ENCODE measurements at places on chromosomes 6 and 20.

- no peak for DNase-seq
These were observed 757.0 kb downstream of the PTPRT start for GRCh38 chr20:42432496-42433334.

- no peak for DNase-seq
These were observed 257.9 kb downstream of the CDH26 start for GRCh38 chr20:60215816-60216730.

DNA sequence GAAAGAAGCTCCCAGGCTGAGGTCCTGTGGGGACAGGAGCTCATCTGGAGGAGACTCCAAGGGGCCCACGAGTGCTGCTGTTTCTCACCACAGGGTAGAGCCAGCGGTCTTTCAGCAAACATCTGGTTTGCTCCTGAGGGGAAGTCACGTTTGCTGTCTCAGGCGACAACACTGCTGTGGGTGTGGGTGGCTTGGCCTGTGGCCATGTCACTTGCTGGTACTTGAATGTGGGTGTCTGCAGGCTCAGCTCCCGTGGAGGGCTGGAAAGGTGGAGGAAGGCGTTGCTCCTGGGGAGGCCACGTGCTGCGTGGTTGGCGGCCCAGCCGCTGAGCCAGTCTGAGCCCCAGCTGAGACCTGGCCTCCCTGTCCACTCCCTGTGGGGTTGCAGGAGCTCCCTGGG is 52.8 kb upstream of the MPC1 start:
- DNase-seq: no peak

- no peak for DNase-seq
These were observed 329.6 kb downstream of the GRIK2 start for GRCh38 chr6:101722991-101723579.

DNA sequence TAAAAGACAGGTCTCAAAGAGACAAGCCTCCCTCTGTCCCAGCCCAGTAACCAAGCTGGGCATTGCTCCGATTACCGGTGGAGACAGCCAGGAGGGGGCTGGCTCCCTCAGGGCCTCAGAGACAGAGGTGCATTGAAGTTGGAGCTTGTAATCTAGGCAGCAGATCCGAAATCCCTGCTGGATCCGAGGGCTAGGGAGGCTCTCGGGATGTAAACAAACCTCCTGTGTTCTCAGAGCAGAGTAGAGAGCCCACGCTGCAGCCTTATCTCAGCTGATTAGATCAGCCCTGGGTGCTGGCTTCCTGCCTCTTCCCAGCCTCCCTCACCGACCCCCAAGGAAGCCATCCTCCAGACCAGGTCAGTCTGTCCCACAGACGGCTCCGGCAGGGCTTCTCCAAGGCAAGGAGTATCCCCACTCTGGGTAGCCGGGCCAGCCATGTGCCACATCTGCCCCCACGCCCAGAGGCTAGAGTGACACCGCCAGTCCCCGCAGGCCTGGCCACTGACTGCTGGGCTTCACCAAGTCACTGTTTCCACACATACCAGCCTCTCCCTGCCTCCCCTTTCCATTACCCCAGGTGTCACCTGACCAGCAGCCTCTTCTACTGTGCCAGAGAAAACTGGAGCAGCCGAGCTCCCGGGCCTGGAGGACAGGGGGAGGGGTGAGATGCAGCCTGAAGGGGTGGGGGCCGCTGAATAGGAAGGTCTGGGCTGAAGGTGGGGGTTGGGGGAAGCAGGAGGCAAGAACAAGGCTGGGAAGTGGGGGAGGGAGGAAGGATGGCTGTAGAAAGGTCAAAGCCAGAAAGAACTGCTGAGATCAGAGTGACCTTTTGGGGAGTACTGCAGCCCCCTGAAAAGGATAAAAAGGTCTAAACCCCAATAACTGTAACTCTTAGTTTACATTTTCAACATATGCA is 6.0 kb downstream of the SDC4 start:
- peak; percentile 69 for DNase-seq

DNA sequence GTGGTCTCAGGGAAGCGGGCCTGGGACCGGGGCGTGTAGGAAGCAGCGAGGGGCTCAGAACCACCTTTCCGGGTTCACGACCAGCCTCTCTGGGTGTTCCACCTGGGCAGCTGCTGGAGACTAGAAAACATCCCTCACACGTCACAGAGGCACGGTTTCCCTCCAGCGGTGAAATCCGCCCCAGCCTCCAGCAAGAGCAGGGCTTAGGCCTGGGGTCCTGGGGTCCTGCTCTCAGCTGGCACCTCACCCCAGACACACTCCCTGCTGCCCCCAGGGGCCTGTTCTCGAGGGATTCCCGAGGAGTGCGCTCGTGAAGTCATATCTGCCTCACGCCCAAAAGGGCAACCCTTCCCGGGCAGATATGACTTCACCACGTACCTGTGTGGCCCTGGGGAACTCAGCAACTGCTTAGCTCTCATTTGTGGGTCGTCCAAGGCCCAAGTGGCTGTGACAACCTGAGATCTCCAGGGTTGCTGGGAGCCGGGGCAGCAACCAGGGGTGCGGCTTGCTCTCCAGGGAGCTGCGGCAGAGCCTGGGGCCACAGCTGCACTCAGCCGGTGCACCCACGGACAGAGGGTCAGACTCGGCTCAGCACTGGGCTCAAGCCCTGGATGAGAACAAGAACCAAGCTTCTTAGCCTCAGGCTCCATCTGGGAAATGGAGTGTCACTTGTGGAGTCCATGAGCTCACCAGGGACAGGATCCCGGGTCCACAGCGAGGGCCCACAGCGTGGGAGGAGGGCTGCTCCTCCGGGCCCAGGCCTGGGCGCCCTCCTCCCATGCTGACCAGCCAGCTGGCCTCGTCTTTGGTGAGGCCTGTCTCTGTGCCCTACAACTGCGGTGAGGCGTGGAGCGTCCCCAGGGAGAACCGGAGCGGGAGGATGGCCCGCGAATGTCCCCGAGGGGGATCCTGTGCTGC is 661 bp downstream of the FNDC11 start:
- no peak for DNase-seq

GRCh38 chr20:2327620-2328555 is 32.1 kb downstream of the TGM3 start:
- no peak for DNase-seq

- no peak for DNase-seq
These were observed 188.2 kb downstream of the FNDC1 start for GRCh38 chr6:159357211-159357915.

GRCh38 chr6:23213651-23214050 is 644.3 kb downstream of the HDGFL1 start:
- DNase-seq: no peak

- DNase-seq: no peak
These were observed 130.8 kb upstream of the PTPRT start for GRCh38 chr20:43320536-43320935.

DNA sequence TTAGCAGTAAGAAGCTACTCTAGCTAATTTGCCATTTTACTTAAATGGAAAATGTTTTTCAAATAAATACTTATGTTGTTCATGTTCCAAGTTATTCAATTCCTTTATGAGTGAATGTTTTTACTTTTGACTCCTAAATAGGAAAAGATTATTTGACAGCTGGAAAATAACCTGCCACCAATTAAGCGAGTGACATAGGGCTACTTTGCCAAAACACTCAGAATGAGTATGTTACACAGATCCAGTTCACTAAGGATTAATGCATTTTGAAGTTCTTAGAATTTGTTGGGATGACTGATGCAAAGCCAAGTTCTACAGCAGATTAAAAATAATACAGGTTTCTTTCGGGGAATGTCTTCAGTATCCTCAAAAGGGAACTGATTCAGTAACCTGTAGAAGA is 144.4 kb downstream of the ADGRG6 start:
- no peak for DNase-seq

GRCh38 chr20:44123874-44124535 is 63.0 kb downstream of the JPH2 start:
- no peak for DNase-seq

DNA sequence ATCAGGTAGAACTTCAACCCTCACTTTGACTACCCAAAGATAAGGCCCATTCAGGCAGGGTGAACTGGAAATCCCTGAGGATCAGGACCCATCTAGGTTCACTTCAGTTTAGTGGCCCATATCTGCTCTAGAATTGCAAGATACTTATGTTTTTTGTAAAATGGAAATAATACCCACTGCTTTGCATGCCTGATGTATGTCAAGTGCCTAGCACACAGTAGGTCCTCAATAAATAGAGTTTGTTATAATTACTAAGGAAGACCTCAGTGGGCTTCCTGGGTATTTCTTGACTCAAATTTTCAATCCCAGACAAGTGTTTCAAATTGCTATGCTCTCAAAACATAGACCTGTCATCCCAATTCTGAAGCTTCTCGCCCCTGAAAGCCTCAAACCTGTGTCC is 32.5 kb downstream of the PIGU start:
- no peak for DNase-seq

GRCh38 chr20:63735859-63736718 is at the start of gene LIME1:
Gene LIME1, plus strand, starts transcription at chr20:63736664. Its CDS starts 886 bp downstream, at chr20:63737550.
- DNase-seq: no peak

DNA sequence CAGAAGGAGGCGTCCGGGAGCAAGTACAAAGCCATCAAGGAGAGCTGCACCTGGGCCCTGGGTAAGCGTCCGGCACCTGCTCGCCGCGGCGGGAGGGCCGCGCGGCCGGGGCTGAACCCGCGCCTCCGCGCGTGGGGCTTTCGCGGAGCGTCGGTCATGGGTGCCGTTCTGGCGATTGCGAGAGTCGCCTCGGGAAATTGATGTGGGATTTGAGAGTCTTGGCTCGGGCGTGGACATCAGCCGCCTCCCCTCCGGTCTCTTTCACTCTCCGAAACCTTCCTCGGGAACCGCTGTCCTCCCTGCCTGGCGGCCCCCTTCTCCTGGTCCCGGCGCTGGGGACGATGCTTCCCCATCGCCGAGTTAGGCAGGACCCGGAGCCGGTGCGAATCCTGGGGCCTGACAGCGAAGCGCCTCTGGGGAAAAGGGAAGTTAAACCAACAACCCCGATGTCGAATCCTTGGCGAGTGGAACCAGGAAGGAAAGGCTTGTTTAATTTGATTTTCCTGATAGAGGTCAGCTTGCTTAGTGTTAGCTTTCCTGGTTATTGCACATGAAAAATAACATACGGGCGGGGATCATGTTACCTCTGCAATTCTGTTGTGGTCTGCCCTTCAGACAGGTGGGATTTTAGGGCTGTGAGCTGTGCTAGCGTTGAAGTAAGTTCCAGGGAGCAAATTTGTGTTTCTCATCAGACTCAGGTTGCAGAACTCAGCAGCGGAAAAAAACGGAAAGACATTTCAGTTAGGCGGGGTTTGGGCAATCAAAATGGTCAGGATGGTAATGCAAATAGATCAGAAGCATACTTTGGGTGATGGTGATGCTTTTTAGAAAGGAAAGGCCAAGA is 594 bp downstream of the ARFGEF3 start:
- no peak for DNase-seq

- DNase-seq: no peak
These were observed 39.6 kb downstream of the LAMA4 start for GRCh38 chr6:112214739-112215269.

GRCh38 chr6:19660123-19660910 is 176.9 kb upstream of the ID4 start:
- no peak for DNase-seq

GRCh38 chr6:158284876-158285655 is 27.2 kb upstream of the TULP4 start:
- DNase-seq: no peak

DNA sequence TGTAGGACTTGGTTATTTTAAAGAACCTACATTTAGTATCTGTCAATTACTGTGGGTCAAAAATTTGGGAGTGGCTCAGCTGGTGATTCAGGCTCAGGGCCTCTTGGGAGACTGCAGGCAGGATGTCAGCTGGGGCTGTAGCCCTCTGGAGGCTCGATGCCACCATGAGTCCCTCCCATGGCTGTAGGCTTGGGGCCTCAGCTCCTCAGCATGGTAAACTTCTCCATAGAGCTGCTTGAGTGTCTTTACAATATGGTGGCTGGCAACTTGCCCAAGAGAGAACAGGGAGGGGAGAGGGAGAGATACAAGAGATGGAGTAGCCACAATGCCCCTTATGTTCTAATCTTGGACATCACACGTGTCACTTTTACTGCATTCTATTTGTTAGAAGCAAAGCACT is 470.4 kb downstream of the CDH26 start:
- no peak for DNase-seq

GRCh38 chr6:17277256-17277655 is 3.9 kb upstream of the RBM24 start:
- DNase-seq: no peak

- no peak for DNase-seq
These were observed 303.7 kb downstream of the PTPRT start for GRCh38 chr20:42886046-42886445.

- no peak for DNase-seq
These were observed 17.5 kb downstream of the MRPS18A start for GRCh38 chr6:43669922-43670622.

- DNase-seq: no peak
These were observed 51.6 kb downstream of the RIOK1 start for GRCh38 chr6:7441048-7441775.

DNA sequence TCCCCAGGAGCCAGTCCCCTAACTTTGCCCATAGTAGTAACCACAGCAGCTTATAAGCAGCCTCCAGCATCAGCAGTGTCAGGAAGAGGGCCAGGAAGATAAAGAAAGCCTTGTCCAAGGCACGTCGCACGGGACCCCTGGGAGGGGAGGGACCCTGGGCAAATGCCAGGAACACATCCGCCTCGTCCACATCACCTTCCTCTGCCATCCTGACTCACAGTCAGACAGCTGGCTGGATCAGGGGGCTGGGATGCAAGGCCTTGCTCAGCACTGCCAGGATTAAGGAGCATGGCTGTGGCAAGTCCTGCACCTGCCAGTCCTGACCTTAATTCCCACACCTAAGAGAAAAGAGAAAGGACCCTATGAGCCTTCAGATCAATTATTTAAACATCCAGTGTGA is 11.5 kb upstream of the ZBTB22 start:
- DNase-seq: no peak

DNA sequence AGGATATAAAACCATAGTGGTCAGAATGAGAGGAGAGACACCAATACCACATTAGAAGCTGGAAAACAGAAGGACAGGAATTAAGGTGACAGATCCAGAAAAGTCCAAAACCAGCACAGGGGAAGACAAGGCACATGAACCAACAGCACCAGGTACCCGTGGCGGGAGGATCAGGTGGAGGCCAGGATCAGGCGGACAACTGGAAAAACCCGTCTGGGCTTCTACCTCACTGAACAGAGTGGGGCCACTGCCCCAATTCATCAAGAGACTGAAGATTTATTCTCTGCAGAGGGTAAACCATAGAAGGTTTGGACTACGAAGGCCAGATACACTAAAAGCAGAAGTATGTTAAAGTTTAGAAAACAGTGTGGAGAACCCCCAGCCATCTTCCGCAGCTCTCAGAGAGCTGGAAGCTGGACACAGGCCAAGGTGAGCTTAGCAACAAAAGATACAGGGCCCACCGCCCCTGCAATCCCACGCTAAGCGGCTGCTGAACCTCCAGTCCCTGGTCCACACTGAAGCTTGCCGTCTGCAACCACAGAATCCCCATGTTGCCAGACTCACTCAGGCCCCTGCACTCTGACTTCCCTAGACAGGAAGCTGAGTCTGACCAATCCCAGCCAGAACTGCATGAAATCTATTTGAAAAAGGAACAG is 29.9 kb downstream of the ABHD12 start:
- DNase-seq: no peak

- no peak for DNase-seq
These were observed 79.1 kb downstream of the TMEM242 start for GRCh38 chr6:157244175-157244574.

GRCh38 chr6:77095936-77096627 is 367.2 kb downstream of the HTR1B start:
- DNase-seq: no peak

Measured in C1 segment of cervical spinal cord (tissue), 14 donors.